ENCODE measurements at places on chromosomes 1 and 21.

DNA sequence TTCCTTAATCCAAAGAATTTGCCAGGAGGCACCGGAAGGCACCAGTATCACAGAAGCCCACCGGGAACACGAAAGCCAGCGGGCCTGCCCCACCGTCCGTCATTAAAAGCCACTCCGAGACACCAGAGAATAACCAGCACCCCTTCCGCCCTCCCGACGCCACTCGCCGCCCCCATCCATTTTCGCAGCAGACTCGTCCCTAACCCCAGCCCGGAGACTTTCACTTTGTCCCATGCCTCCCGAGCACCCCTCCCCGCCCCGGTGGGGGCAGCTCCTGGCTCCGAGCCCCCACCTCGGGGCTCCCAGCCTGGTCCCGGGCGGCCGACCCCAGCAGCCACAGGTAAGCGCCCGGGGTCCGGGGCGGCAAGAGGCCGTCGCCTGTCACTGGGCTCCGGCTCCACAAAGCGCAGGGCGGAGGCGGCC lies 105.4 kb downstream of the SLC45A1 start:
- DNase-seq = no peak

DNA sequence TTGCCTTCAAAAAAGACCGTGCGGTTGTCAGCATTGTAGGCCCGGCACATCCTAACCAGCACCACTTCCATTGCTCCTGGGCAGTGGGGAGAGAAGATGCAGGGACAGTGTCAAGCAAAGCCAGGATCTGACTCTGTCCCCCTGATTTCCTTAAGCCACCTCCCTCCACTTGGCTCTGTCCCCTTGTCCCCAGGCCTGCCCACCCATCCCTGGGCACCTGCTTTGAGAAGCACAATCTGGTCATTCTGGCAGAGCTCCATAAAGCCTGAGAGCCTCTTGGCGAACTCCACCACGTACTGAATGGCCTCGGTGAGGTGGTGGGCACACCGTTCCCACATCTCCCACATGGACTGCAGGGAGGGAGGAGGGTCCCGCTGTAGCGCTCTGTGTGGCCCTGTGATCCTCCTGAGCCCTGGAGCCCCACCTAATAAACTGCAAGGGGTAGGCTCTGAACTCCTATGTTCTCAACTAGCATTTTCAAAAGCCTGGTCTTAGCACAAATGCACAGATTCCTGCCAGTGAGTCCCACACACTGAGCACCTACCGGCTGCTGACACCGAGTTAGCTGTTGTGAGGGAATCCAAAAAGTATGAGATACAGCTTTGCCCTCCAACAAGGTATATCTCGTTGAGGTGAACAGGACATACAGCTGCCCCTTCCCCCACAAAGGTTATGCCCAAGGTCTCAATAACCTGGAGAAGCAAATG lies 8.2 kb upstream of the LINGO4 start:
- no peak for DNase-seq

DNA sequence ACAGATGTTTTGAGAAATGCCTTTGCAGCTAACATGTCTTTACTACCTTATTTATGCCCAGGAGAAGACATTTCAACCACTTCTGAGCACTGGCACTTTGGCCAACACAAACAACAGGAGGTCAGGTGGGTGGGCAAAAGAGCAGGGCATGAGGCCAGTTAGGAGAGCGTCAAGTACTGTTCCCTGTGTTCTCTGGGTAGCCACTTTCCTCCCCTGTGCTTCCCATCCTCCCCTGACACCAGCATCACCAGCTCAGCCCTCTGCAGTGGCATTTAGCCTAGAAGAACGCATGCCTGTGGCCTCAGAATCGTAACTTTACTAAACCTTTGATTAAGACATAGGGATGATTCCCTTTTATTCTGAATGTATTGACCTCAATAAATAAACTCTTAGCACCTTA lies 18.3 kb downstream of the BTG2 start:
- no peak for DNase-seq

DNA sequence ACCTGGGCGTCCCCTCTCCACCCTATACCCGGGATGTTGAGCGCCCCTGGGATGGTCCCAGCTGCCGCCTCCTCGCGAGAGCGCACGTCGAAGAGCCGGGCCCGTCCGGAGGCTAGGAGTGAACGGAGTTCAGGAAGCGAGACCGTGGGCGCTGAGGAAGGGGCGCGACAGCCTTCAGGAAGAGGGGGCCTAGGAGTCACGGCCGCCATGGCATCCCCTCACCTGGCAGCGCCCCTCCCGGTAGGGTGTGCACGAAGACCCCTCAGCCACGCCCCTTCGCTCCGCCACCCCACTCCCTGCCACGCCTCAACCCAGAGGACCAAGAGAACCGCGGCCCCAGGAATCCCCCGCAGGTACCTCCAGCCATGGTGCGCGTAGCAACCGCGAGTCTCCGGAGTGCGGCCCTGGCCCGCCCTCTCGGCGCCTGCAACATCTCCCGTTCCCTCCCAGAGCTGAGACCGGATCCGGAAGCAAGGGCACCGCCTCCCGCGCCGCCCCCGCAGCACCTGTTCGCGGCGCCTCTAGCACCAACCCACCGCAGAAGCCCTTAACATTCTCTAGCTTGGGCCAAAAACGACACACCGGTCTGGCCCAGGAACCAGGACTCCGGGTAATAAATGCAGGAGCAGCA lies at the start of gene TSTD1:
Gene TSTD1, minus strand, starts transcription at position 442 of the 631 bp plus-strand sequence. Its CDS starts 75 bp downstream, at position 367.
- peak; percentile 84 for DNase-seq

DNA sequence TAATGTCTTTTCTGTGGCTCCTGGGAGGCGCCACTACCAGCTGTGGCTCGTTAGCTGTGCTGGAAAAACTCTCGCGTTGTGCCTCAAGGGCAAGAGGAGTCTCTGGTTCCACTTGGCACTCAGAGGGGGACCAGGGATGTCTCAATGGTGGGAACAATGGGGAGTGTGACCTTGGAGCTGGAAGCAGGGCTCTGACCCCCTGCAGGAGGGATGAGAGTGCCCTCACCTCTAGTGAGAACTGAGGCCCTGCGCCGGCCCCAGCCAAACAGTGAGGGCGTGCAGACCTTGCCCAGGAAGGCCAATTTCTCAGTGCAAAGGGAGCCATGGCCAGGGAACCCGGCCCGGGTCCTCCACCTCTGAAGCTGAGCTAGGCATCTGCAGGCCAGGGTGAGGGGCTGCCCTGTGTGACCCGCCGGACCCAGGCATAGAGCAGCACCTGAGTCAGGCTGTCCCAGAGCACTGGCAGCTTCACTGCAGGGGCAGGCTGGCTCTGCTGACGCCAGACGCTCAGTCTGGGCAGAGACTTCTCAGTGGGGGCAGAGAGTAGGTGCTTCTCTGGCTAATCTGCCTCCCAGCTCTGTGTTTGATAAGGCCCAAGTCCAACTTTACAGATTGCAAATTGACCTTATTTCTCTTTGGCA lies 1.8 kb downstream of the RD3 start:
- no peak for DNase-seq

GRCh38 chr21:40678681-40679284 lies 168.2 kb downstream of the DSCAM start:
- no peak for DNase-seq

DNA sequence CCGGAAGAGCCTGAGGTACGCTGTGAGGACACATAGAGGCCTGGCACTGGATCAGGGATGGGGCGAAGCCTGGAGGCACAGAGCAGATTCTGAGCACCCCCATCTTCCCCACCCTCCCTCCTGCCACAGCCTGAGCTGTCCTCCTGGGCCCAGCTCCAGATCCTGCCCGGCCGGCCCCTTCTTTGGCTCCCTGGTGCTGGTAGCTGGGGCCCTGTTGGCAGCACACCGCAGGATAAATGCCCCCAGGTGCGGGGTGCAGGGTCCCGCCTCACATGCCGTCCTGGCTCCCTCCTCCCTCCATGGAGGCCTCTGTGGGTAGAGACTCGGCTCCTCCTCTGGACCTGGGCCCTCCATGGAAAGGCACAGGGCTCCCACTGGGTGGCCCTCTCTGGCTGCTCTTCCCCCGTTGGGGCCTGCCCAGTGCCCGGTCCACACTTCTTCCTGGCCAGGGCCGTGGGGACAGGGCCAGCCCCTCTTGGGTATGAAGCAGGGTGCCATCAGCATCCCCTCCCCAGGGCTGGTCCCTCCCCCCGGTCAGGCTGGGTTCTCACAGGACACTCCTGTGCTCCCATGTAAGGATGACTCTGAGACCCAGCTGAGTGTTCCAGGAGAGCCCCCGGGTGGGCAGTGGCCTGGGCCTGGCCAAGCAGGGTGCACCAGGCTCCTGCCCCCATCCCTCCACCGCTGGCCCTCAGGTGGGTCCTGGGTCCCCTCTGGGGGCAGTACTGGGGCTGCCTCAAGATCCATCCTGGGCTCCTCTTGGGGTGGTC lies 1.1 kb upstream of the OBSCN start:
- no peak for DNase-seq

- no peak for DNase-seq
Observed at GRCh38 chr1:109396871-109397580, 692 bp downstream of the SORT1 start.

- no peak for DNase-seq
Observed at GRCh38 chr1:61572046-61572445, 152.9 kb downstream of the TM2D1 start.

GRCh38 chr1:155466996-155467395 lies 95.6 kb downstream of the ASH1L start:
- DNase-seq = no peak

- no peak for DNase-seq
Observed at GRCh38 chr21:29184037-29184436, 53.6 kb downstream of the MAP3K7CL start.

DNA sequence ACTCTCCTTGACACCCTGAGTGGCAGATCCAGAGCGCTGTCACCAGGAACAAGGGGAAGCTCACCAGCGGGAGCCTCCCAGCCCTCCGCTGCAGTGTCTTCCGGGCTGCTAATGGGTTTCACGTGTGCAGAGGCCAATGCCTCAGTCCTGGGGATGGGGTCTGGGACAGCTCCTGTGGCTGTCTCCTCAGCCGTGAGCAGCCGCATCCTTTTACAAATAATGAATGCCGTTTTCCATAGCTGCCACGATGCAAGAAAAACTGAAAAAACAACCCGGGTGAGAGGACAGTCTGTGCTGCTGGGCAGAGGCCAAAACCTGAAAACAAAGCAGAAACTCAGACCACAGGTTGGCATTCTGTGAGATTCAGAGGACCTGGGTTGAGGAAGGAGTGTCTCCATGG lies 212.2 kb upstream of the RAB4A start:
- no peak for DNase-seq

DNA sequence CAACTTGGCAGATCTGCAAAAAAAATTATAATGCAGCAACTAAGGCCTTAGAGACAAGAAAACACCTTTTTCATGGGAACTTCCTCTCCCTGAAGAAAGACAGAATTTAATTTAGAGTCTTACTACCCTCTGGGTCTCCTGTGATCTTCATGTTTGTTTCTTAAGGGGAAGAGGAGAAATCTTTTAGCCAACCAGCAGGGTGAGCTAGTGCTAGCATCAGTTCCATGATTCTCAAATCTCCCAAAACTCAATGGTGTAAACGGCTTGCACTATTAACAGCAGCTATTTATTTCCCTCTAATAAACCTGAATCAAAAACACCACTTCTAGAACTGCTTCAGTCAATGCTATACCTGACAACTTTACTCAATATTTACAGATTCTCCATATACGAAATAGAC lies 3.8 kb downstream of the ZNF644 start:
- no peak for DNase-seq

- no peak for DNase-seq
Observed at GRCh38 chr1:104929280-104929679, 1179.6 kb downstream of the AMY1C start.

- DNase-seq = no peak
Observed at GRCh38 chr1:159239551-159240220, 35.0 kb downstream of the ACKR1 start.

DNA sequence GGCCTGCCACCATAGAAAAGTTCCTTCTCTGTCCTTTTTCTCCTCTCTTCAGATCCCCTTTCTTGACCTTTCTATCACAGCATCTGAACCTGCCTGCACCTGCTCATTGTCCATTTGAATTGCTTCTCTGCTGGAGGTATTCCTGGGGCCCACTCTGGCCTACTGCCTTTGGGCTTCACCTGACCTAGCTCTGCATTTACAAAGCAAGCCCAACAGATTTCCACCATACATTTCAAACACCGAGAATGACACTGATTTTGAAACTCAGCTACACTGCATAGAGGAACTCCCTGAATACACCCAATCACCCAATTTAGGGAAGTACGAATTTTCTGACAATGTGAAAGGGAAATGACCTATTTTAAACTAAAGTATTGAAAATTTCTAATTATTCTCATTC lies 284.5 kb upstream of the USP25 start:
- DNase-seq = no peak

- no peak for DNase-seq
Observed at GRCh38 chr1:111967886-111968285, 21.6 kb downstream of the KCND3 start.

- DNase-seq = no peak
Observed at GRCh38 chr1:33819913-33820311, 44.0 kb upstream of the HMGB4 start.

GRCh38 chr1:42937836-42938644 lies 20.6 kb downstream of the SLC2A1 start:
- DNase-seq = no peak

DNA sequence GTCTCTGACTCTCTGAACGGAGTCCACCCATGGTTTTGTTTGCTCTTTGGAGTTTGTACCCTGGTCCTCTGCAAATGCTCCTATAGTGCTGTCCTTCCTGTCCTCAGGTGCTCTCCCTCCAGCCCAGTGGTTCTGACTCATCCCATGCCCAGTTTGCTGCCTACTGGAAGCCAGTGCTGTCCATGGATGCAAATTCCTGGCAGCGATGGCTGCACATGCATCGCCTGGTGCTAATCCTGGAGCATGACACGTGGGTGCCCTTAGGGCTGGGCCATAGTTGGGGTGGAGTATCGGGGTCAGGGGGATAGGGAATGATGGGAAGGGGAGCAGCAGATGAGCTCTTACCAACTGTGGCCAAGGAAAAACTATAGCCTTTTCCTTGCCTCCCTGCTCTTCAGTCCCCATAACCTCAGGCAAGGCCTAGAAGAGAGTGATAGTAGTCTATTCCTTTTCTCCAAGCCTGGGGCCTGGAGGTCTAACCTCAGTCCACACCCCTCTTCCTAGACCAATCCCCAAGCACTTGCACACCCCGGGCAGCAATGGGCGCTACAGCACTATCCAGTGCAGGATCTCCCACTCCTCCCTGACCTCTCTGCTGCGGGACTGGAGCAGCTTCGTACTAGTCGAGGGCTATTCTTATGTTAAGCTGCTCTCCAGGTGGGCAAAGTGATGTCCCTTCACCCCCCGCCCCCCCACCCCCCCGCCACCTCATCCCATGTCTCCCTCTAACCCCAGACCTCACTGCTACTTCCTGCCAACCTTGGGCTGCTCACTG lies 31.6 kb downstream of the HYI start:
- no peak for DNase-seq

DNA sequence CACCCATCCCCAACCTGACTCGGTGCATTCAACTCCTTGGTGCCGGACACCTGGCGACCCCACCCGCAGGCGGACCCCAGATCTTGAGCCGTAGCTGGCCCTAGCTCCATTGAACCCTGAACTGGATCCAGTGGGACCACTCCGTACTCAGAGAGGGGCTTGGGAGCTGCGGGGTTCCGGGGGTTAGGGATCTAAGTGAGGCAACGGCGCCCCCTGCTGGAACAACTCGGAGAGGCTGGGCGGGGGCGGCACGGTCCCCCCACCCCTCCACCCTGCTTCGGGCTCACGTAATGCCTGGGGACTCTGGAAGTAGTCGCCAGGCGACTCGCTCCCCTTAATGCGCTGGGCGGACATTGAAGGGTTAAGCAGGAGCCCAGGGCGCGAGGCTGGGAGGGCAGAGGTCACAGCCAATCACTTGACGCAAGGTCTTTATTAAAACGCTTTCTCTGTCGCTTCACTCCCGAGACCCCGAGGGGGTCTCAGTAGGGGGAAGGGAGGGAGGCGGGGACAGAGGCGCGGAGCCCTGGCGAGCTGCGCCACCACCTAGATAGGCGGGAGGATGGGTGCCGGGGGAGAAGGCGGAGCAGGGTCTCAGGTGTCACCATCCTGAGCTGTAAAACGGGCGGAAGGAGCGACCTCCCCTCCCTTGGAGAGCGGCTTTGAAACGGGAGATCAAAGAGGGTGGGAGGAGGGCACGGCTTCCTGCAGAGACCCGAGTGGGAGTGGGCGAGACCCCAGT lies 704 bp upstream of the CRABP2 start:
- DNase-seq = peak; percentile 33

All from NCI-H2081 (cell line).